ENCODE measurements at places on chromosomes 6 and 20.

GRCh38 chr6:37624606-37625574 is 72.8 kb downstream of the MDGA1 start:
- DNase-seq = peak; percentile 56

DNA sequence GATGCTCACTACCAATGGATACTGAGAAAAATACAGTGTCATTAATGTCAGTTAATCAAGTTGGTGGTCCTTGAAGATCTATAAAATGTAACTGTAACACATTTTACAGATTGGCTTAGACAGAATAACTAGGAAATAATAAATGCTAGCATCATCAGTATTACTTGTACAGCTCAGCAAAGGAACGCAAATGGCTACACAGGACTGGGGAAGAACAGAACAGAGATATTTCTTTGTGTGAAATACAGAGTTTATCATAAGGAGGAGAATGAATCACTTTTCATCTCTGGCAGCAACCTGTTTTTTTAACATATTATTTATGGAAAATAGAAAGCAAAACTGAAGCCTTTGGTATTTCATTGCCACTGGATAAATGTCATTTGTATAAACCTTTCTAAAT is 8.2 kb upstream of the QKI start:
- no peak for DNase-seq

GRCh38 chr6:155183095-155183494 is 80.7 kb upstream of the CLDN20 start:
- DNase-seq = peak; percentile 25

DNA sequence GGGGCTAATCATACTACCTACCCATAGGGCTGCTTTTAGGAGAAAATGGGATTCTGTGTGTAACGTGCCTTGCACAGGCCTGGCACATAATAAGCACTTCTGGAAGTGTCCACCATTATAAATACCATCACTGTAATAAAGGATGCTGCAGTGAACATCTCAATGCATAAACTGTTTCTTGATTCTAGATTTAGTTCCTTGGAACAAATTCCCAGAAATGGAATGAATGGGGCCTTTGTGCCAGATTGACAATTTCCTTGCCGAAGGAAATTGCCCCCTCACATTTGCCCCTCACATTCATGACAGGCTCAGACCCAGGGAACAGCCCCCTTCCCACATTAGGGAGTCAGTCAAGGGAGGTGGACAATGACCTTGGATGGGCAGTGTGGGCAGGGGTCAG is 29.2 kb downstream of the BPIFB4 start:
- DNase-seq = no peak

GRCh38 chr6:46393940-46394337 is 97.3 kb downstream of the RCAN2 start:
- DNase-seq = no peak

GRCh38 chr6:69985180-69985579 is 118.8 kb downstream of the COL19A1 start:
- DNase-seq = no peak

DNA sequence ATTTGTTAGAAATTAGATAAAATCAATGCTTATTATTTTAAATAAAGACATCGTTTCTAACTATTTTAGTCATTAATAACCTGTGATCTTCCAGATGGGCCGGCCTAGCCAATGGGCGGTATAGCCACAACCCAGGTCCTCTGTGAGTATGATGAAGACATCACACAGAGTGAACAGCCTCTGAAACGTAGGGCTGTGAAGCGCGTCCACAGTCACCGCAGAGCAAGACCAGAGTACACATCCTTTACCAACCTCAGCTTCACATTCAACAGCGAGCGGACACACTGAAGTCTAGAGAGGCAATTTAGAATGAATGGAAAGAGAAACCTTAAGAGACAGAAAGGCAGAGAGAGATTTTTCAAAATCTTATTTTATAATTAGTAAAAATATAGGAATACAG is 125.0 kb upstream of the RPS6KA2 start:
- DNase-seq = no peak

GRCh38 chr6:166561771-166562359 is 24.6 kb downstream of the RAMACL start:
- no peak for DNase-seq
